Activated CD4-positive, alpha-beta T cell treated with anti-CD3 and anti-CD28 coated beads for 48 hours (primary cell): ENCODE measurements at places on chromosomes 1 and 21.

- peak; percentile 96 for DNase-seq
Measured at GRCh38 chr1:12177999-12178441, 11.2 kb downstream of the TNFRSF1B start.

DNA sequence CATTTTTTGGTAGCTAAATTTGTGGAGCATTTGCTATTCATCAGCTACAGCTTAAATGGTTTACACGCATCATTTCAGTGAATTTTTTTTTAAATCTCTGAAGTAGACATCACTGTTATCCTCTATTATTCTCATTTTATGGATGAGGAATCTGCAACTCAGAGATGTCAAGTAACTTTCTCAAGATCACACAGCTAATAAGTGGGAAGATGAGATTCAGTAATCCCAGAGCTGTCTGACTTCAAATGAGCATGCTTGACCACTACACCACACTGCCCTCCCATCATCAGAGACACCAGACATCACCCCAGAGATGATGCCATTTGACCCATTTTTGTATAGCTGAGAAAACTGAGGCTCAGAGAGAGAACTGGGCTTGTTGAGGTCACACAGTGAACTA lies 116.4 kb downstream of the RRAGC start:
- DNase-seq = no peak

GRCh38 chr1:94541246-94542087 lies at the start of gene F3:
Gene F3 (minus strand): TSS chr1:94541759. CDS start chr1:94541636, 123 bp downstream.
- peak; percentile 84 for DNase-seq

DNA sequence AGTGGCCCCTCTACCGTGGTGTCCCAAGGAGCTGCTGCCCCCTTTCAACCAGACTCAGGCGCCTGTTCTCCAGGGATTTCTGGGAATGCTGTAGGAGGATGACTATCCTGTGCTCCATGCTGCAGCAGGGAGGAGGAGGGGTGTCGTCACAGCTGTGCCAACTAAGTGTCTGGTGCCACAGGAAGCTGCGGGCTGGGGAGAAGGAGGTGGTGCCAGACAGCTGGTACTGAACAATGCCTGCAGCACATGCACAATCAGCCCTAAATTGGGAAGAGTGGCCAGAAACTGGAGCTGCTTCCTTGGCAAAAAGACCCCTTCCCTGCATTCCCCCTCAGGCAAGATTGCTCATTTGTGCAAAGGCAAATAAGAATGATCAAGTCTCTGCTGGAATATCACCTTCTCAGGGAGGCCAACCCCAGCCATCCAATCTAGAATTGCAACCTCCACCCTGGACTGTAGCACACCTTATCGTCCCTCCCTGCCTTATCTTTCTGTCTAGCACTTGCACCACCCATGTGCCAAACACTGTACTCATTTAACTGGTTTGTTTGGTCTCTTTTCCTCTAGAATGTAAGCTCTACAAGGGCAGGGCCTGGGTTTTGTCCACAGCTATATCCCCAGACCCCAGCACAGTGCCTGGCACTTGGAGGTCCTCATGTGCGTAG lies 33.3 kb downstream of the LAMB3 start:
- no peak for DNase-seq

DNA sequence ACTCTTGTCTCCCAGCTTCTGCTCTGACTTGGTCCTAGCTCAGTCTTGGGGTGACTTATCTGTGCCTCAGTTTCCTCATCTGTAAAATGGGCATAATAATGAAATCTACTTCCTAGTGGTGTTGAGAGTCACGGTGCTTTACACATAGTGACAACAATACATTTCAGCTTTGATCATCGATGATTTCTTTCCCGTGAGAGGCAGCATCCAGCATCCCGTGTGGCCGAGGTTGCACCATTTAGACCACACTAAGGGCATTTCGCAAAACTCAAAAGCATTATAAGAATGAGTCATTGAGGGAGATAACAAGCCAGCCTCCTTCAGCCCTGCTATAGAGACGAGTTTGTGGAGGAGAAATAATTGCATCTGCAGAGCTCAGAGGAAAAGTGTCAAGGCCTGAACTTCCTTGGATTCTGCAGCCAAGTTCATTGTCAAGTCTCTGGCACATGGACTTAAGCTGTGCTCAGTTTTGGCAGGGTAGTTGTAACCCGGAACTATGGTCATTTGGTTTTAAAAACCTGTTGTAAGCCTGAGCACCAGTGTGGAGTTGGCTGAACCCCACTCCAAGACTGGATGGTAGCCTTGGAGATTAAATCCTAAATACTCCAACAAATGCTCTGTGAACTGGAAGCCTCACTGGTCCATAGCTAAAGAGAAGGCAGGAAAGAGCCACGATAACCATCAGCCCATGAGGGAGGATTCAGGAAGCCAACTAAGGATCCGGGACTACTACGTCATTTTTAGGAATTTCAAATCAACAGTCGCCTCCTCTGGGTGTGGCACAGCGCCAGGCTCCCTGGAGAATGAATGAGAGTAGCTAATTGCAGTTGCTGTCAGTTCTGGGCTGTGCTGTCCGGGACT lies 64.2 kb downstream of the TCP10L start:
- no peak for DNase-seq

- no peak for DNase-seq
Measured at GRCh38 chr1:201039876-201040275, 16.4 kb upstream of the KIF21B start.
